ENCODE measurements at places on chromosomes 4 and X.

- no peak for DNase-seq
Measured at GRCh38 chr4:144906181-144906925, 191.6 kb downstream of the ANAPC10 start.

- DNase-seq: no peak
Measured at GRCh38 chr4:1728061-1728980, 7.0 kb downstream of the TACC3 start.

DNA sequence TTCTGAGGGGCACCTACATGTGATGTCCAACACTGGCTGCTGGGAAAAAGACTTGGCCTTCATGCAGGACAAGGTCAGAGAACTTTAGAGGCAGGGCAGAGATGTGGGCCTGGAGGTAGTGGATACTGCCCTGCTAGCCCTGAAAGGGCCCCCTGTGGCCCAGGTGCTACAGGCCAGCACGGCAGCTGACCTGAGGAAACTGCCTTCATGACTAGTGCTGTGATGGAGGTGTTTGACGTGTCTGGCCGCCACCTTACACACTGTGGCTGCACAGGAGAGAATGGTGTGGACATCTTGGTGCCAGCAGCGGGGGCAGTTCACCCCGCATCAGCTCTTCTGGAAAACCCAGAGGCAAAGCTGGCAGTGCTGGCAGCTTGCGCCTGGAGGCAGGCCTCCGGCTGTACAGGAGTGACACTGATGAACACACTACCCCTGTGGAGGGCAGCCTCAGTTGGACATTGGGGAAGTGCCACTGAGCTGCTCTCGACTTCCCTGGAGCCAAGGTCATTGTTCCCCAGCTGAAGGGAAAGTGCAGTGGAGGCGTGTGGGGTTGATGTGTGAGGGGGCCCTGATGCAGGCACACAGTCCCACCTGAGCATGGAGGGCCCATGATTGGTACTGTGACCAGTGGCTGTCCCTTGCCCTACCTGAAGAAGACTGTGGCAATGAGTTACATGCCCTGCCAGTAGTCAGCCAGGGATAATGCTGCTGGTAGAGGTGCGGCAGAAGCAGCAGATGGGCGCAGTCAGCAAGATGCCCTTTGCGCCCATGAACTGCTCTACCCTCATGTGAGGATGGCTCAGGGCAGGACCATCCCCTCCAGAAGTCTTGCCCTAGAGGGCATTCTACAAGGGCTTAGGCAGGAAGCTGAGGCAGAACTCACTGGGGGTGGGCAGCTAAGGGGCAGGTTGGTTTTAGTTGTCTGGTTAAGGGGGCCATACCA lies 36.9 kb downstream of the COQ2 start:
- no peak for DNase-seq

- DNase-seq: no peak
Measured at GRCh38 chrX:40420899-40421729, 159.7 kb upstream of the ATP6AP2 start.

Data from left renal pelvis (tissue), 4 donors.